NB4 (cell line): ENCODE measurements at places on chromosomes 2 and 18.

GRCh38 chr2:236988216-236988615 lies 97.5 kb upstream of the COPS8 start:
- no peak for DNase-seq

GRCh38 chr2:178928077-178928476 lies 120.9 kb upstream of the TTN start:
- no peak for DNase-seq

- no peak for DNase-seq
Measured at GRCh38 chr2:222591661-222592060, 64.2 kb downstream of the FARSB start.

- no peak for DNase-seq
Measured at GRCh38 chr2:125041846-125042245, 1016.8 kb downstream of the CNTNAP5 start.

DNA sequence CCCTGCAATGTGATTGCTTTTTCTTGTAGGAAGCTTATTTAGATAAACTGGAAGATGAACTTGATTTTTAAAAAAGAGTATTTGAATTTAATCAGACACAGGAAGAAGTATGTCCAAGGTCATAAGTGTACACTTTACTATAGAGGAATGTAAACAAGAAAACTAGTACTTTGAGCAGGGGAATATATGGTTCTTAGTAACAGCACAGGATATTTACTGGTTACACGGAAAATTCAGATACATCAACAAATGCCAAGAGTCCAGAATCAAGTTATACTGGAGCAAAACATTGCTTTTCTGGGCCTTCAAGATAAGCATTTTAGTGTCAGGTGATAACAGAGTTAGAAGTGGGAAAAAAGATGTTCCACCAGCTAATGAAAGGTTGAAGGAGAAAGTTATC lies 75.5 kb downstream of the EFEMP1 start:
- DNase-seq = no peak
